Central memory CD4-positive, alpha-beta T cell (primary cell): ENCODE measurements at places on chromosomes 2 and 18.
A peak's percentile ranks its signal among the peaks of the same experiment; 100 is the strongest.

DNA sequence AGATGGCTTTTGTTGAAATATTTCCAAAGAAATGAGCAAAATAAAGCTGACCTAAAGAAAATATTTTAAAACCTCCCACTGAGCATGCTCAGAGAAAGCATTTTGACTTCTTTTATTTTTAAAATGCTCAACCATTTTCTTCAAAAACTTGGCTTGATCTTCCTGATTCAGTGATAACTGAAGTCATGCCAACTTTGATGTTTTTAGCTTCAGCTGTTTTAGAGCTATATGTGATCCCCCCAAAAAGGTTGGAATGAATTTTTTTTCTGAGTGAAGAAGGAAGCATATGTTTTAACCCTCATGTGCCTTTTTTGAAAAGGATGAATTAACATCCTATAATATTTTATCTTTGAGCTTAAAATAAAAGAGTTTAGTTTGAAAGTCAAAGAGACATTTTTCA is 612.0 kb downstream of the ARHGAP15 start:
- no peak for DNase-seq

GRCh38 chr2:161825429-161825828 is 201.2 kb downstream of the SLC4A10 start:
- no peak for DNase-seq

GRCh38 chr18:45654677-45655076 is 39.4 kb downstream of the SLC14A2 start:
- DNase-seq, result no peak

DNA sequence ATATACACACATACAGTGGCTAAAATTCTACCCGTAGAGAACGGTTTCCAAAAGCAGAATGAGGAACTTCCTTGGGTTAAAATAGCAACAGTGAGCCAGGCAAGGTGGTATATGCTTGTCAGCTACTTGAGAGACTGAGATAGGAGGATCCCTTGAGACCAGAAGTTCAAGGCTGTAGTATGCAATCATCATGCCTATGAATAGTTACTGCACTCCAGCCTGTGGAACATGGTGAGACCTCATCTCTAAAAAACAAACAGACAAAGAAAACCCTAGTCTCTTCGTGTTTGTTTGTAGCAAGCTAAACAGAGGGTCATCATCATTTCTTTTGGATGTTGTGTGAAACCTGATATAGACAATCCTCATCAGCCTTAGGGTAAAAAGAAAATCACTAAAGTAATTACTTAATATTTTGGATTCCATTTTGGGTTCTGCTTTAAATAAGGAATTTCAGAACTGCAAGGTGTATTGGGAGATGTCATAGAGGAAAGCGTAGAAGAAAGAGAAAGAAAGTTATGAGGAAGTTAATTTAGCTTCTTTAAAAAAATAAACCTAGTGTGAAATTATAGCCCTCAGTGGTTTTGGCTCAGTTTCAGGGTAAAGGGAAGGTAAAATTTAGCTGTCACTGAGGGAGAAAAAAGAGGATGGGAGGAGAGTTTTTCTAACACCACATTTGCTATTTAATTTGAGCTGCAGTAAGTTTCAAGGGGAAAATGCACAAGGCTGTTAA is 46.5 kb downstream of the PLEK start:
- no peak for DNase-seq

- DNase-seq, result no peak
These were observed 900 bp downstream of the C18orf32 start for GRCh38 chr18:49486134-49486533.

GRCh38 chr18:12092398-12093229 is 1.0 kb upstream of the ANKRD62 start:
- DNase-seq, result no peak

DNA sequence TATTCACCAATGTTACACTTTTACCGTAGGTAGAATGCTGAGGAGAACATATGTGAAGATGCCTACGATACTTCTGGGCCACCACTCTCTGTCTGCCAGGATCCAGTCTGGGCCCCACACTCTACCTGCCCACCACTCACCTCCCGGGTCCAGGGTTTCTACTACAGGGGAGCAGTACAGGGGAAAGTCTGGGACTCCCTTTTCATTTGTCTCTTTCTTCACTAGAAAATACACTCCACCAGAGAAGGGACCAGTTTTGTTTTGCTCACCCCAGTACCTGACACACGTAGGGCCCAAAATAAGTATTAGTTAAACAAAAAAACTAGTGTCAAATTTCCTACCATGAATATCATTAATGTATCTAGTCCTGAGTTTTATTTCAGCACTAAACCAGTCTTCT is 21.1 kb downstream of the KANSL3 start:
- DNase-seq, result no peak

GRCh38 chr2:228103379-228103778 is 78.1 kb downstream of the SPHKAP start:
- no peak for DNase-seq

- no peak for DNase-seq
These were observed 55.6 kb downstream of the CCDC85A start for GRCh38 chr2:56239437-56239836.

GRCh38 chr2:39492716-39493115 is 55.6 kb upstream of the MAP4K3 start:
- DNase-seq, result no peak

GRCh38 chr2:938181-939005 is 12.3 kb upstream of the SNTG2 start:
- no peak for DNase-seq

DNA sequence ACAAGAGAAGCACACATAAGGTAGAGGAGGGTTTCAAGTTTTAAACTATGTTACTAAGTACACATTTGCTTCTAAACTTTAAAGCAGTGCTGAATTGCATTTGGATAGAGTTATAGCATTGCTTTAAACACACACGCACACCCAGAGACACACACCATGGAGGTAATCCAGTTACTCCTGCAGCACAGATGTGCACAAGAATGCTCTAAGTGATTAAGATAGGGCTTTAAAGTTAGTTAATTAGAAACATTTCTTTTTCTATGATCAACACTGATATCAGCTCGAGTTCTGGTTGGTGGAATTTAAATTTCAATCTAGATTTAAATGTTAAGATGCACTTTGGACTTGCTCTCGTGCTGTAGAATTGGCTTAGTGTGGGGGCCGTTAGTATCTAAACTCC is 492.3 kb downstream of the ZEB2 start:
- DNase-seq, result no peak

DNA sequence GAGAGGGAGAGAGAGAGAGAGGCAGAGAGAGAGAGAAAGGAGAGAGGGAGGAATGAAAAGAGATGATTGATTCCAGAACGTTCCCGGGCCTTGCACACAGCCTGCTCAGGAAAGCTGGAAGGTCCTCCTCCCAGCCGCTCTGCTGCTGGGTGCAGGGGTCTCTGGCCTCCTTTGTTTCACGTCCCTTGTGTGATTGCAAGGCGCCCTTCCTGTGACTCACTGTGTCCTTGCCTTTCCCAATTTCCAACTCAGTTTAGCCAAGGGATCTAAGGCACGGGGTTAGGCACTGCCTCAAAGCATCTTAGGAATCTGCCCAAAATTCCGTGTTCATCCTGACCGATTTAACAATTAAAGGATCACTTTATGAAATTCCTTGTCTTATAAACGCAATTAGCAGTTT is 221.2 kb downstream of the KLHL29 start:
- no peak for DNase-seq

GRCh38 chr2:121002597-121002996 is 266.9 kb downstream of the GLI2 start:
- no peak for DNase-seq

GRCh38 chr18:35083174-35083712 is 42.0 kb downstream of the MAPRE2 start:
- DNase-seq, result no peak

- no peak for DNase-seq
These were observed 6.6 kb downstream of the SIX2 start for GRCh38 chr2:45002686-45003085.

GRCh38 chr2:144379851-144380311 is 140.0 kb downstream of the ZEB2 start:
- DNase-seq, result no peak

DNA sequence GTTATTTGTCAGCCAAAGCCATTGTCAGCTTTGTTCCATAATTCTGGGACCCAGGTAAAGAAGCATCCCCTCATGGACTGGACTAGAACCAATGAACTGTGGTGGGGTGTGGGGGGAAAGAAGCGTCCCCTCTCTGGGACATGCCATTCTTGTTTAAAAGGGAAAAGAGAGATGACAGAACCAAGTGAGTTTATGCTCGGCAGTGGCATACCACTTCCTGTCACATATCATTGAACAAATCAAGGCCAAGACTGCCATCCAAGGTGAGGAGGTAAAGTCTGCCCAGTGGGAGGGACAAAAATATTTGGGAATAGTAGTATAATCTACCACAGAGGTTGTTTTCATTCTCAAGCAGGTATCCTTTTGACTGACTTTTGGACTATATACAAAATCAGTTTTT is 4.7 kb upstream of the GLS start:
- peak; percentile 42 for DNase-seq

DNA sequence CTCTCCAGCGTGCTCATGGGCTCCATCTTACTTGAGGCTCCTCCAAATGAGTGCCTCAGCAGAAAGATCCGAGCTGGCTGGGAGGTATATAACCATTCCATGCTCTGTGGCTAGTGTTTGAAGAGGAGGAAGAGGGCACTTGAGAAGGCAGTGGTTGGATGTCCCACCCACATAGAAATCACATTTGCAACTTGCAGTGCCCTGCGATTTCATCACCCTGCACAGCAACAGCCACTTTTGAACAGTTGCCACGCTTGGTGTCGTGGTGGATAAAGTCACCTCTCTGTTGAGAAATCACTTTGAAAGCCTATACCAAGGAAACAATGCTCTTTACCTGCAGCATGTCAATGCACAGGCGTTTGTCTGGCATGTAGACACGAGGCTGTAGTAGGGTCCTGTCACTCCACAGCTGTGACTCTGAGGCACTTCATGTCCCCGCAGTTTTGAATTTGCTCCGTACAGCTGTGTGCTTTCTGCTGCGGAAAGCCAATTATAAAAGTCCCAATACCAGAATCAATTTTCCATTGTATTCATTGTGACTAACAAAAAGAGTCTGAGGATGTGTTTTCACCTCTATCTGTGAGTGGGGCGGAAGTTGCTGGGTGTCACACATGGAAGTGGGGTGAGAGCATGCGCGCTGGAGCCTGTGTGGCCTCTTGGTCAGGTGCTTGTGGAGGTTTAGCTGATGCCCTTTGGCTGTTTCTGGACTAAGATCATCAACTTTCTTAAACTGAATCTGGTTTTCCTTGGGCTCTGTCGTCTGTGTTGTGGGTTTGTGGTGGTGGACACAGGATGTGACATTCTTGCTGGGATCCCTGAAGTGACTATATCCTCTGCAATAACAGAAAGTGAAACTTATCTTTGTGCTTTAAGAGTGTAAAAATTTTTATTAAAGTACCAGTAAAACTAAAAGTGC is 2.8 kb downstream of the CNDP2 start:
- DNase-seq, result peak; percentile 79

DNA sequence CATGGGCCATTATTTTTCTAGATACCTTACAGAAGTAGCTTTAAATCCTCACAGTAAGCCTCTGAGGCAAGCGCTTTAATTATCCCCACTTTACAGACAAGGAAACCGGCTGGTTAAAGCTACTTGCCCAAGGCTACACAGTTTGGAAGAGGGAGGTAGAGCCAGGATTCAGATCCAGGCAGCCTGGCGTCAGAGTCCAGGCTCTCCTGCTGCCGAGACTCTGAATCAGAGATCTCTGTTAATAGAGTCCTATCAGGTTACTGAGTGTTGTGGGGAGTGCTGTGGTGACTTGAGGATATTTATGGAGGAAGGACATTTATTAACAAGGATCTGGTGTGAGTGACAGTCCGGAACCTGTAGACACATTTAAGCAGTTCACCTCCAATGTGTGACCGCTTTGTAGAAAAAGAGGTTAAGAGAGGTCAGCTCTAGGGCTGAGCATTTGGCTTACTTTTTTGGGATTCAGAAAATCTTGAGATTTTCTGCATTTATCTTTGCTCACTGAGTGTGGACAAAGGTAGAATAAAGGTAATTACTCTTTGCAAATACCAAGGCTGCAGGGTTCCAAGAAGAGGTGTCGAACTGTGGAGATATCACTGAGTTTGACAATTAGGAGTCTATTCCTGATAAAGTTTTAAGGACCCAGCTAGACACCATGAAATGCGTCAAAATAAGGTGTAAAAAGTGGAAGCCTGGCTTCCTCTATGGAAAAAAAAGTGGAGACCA is 1.6 kb upstream of the CEP192 start:
- no peak for DNase-seq

- no peak for DNase-seq
These were observed 525.1 kb upstream of the FAM98A start for GRCh38 chr2:34123996-34124785.

DNA sequence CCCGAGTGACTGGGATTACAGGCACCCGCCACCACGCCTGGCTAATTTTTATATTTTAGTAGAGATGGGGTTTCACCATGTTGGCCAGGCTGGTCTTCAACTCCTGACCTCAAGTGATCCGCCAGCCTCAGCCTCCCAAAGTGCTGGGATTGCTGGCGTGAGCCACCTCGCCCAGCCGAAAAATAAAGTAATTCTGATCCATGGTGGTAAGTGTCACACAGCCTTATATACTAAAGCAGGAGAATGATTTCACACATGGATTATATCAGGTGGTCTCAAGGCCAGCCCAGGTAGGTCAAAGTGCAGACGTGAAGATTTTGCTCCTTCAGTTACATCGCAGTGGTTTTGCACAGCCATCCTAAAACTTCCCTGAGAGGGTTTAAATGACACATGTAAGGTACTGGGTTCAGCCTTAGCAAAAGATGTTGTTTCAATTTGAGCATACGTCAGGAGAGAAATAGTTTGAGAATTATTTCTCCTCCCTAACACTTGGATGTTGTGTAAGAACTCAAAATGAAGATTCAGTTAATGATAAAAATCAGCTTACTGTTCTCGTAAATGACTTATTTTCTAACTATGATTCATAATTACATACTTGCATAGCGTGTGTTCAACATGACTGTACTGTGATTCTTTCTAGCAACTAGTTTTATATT is 93.0 kb upstream of the SLC39A10 start:
- DNase-seq, result peak; percentile 12

DNA sequence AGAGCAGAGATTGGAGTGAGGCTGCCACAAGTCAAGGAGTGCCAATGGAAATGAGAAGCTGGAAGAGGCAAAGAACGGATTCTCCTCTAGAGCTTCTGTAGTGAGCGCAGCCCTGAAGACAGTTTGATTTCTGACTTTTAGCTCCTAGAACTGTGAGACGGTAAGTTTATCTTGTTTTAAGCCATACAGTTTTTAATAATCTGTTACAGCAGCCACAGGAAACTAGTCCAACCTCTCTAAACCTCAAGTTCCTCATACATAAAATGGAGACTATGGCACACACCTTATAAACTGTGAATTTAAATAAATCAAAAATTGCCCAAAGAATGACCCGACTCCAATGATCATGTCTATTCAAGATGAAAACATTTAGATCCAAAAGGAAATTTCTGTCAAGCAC is 596.5 kb downstream of the BCL11A start:
- no peak for DNase-seq

- no peak for DNase-seq
These were observed 39.1 kb upstream of the MAPRE2 start for GRCh38 chr18:35002120-35002519.

GRCh38 chr2:49796266-49796665 is 642.0 kb upstream of the FSHR start:
- DNase-seq, result no peak
